ACHN (cell line): ENCODE measurements at places on chromosomes 13 and 19.

- no peak for DNase-seq
Measured at GRCh38 chr13:100529666-100530377, 58.8 kb downstream of the GGACT start.

GRCh38 chr13:33454844-33455705 lies 169.5 kb upstream of the STARD13 start:
- DNase-seq: no peak

- no peak for DNase-seq
Measured at GRCh38 chr13:106129993-106130392, 405.5 kb downstream of the EFNB2 start.

DNA sequence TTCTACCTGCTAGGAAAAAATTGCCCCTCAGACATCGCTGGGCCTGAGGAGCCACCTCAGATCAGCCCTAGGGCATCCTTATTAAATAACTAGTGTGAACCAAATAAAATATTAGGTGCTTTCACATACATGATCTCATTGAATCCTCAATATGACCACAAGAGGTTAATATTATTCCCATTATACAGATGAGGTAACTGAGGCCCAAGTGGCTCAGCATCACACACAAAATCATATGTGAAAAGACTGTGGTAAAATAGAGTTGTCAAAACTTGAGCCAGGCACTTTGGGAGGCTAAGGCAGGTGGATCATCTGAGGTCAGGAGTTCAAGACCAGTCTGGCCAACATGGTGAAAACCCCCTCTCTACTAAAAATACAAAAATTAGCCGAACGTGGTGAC lies 2.9 kb upstream of the DMKN start:
- DNase-seq: no peak

DNA sequence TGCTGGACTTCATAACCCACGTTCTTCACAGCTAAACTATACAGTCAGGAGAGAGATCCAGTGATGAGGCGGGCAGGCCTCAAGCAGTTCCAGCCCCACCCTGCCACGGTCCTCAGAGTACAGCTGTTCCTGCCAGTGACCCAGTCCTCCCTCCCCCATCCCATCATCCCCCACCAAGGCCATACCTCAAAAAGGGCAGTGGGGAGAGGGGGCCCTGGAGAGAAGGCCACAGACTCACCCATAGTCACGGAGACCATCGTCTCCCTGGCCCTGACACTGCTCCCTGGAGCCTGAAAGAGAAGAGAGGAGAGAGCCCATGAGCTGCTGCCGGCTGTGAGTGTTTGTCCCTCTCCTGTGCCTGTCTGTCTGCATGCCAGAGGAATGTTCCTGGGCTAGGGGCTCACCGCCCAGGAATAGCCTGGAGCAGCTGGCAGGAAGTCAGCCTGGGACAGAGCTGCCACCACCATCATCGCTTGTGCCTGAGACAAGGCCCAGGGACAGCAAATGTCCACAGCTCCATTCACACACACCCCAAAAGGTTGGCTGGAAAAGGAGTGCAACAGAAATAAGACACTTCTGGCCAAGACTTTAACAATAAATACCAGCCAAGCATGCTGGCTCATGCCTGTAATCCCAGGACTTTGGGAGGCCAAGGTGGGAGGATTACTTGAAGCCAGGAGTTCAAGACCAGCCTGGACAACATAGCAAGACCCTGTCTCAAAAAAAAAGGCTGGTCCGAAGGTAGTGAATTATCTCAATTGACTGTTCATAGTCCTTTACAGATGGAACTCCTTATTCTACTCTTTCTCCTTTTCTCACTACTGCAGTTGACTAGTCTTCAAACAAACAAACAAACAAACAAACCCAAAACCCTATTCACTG lies 6.4 kb downstream of the C19orf47 start:
- DNase-seq: no peak

GRCh38 chr19:29172302-29172701 lies 40.6 kb downstream of the UQCRFS1 start:
- DNase-seq: no peak

DNA sequence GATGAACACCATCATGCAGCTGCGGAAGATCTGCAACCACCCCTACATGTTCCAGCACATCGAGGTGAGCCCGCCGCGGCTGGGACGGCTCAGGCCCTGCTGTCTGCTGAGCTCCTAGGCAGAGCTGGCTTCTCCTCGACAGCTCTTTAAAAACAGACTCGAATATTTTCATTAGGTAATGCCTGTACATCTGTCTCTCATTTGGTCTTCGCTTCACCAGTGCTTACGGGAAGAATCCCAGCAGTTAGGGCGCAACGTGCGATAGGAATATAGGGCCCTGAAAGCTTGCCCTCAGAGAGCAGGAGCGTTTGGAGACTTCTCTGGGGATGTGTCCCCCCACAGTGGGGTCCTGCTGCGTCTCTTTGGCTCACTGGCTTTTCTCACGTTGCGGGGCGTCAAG lies 63.8 kb upstream of the LDLR start:
- DNase-seq: no peak

DNA sequence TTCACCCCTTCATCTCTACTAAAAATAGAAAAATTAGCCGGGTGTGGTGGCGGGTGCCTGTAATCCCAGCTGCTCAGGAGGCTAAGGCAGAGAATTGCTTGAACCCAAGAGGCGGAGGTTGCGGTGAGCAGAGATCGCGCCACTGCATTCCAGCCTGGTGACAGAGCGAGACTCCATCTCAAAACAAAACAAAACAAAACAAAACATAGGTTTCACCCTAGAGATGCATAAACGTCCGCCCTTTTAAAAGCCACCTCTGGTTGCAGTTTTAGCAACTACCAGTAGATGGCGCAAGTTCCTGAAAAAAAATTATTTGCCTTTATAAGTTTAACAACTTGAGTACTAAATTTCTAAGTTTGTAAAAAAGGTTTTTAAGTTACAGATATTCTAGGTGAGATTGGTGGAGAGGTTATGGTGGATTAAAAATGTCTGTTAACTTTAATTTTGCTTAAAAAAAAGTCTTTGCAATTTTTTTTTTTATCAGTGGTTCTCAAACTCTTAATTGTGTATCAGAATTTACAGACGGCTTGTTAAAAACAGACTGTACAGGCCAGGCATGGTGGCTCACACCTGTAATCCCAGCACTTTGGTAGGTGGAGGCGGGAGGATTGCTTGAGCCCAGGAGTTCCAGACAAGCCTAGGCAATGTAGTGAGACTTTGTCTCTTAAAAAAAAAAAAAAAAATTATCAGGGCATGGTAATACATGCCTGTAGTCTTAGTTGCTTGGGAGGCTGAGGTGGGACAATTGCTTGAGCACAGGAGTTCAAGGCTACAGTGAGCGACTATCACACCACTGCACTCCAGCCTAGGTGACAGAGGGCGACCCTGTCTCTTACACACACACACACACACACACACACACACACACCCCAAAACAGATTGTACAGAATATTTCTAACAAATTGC lies 42.1 kb downstream of the NAA16 start:
- DNase-seq: peak; percentile 47

DNA sequence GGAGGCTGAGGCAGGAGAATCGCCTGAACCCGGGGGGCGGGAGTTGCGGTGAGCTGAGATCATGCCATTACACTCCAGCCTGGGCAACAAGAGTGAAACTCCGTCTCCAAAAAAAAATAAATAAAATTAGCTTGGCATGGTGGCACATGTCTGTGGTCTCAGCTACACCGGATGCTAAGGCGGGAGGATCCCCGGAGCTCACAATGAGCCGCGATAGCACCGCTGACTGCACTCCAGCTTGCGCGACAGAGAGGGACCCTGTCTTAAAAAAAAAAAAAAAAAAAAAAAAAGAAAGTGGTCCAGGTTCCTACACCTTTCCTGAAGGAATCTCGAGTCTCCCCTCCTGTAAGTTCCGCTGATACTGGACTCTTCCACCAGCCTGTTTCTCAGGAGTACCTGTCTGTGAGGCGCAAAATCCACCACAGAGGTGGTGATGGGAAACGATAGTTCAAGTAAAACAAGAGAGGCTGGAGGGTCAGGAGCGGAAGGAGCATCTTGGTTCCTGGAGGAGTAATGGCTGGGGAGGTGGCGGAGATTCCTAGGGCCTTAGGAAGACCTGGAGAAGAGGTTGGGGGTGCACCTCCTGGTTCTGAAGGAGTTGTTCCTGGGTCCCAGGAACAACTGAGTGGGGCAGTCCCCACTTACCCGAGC lies 471 bp downstream of the FUT1 start:
- DNase-seq: no peak

DNA sequence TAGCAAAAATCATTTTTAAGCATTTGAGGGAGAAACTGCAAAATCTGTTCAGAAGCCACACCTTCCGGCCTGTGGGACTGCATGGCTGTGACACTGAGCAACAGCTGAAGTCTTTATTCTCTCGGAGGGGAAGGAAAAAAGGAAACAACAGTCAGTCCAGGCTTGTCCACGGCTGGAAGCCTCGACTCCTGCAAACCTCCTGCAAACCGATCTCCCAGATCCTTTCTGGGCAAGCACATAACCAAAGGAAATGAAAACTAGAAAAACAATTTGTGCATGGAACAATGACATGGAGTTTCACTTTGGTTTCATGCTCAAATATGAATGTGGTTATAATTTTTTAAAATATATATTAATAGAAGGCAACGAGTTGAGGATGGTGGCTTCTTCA lies 1.0 kb downstream of the COL4A1 start:
- no peak for DNase-seq

- DNase-seq: peak; percentile 72
Measured at GRCh38 chr19:50147462-50148423, 15.3 kb downstream of the IZUMO2 start.

GRCh38 chr13:52810011-52810410 lies 38.4 kb downstream of the PCDH8 start:
- DNase-seq: no peak
